ENCODE measurements at places on chromosomes 3 and 15.

GRCh38 chr3:24377218-24377993 is 117.2 kb downstream of the THRB start:
- no peak for DNase-seq

DNA sequence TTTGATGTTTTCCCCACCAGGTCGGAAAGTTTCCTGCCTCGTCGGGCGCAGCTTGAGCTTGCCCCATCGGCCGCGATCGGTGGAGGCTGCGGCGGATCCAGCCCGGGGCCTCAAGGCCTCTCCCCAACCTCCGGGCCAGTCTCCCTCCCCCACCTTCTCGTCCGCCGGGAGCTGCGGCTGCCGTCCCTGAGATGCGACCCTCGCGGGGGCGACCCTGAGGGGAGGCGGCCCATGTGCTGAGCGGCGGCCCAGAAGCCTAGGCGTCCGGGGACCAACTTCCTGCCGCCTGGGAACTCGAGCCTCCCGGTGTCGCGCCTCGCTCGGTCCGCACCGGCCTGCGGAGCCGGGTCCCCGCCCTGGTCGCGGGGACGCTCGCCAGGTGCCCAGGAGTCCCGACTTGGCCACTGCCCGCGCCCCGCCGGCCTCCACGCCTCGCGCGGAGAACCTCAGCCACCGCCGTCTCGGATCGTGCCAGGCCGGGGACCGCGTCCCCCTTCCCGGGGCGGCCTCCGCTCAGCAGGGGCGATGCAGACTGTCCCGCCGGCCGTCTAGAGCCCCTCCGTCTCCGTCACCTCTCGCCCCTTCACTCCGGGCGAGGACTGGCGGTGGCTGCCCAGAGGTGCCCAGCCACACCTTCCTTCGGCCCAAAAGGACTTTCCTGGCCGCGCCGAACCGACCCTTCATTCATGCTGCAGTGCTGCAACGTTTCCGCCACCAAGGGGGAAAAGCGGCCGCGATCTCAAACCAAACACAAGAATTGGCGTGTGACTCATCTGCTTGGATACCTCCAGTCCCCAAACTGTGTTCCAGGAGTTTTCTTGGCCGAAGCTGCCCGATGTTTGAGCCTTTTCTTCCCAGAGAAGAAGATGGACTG is 656 bp downstream of the SLMAP start:
- DNase-seq = no peak

DNA sequence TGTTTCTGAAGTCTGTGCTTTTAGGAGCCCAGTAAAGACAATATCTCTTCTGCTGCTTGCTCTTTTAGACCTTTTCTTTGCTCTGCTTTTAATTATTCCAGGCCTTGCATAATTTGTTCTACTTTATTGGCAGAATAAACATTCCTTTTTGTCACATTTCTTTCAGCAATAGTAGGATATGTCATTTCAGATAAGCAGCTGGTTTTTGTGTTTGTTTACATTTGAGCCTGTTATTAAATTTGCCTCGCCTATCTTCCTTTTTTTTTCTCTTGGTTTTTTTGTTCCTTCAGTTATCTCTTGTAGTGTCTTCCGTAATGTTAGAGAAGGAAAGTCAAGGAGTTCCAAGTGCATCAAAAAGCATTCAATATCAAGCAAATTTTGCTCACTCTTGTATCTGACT is 16.4 kb downstream of the ZNF654 start:
- DNase-seq = no peak

GRCh38 chr3:56207922-56208321 is 260.3 kb downstream of the ERC2 start:
- no peak for DNase-seq

GRCh38 chr3:124283652-124284023 is 291.7 kb upstream of the ROPN1 start:
- no peak for DNase-seq

- no peak for DNase-seq
Measured at GRCh38 chr3:108394563-108394962, 98.2 kb downstream of the HHLA2 start.

DNA sequence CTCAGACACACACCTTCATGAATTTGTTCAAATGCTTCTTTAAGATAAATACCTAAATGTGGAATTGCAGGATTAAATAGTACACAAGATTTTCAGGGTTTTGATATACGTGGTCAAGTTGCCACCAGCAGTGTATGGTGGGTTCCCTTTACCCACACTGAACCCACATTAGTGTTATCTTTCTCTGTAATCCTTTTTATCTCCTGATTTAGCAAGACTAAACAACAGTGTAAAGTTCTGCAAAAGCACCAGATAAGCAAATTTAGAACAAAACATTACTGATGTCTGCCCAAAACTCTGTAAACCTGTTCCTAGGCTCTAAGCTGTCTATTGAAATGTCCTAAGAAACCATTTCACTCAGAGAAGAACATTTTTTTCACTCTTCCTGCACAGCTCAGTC is 352.9 kb downstream of the FHIT start:
- DNase-seq = no peak

All from GM12878 (cell line).